ENCODE measurements at places on chromosomes 4 and X.

- DNase-seq = no peak
Measured at GRCh38 chr4:182242787-182243186, 415 bp upstream of the TENM3 start.

- DNase-seq = peak; percentile 36
Measured at GRCh38 chrX:49172280-49172780, 632 bp downstream of the PLP2 start.

DNA sequence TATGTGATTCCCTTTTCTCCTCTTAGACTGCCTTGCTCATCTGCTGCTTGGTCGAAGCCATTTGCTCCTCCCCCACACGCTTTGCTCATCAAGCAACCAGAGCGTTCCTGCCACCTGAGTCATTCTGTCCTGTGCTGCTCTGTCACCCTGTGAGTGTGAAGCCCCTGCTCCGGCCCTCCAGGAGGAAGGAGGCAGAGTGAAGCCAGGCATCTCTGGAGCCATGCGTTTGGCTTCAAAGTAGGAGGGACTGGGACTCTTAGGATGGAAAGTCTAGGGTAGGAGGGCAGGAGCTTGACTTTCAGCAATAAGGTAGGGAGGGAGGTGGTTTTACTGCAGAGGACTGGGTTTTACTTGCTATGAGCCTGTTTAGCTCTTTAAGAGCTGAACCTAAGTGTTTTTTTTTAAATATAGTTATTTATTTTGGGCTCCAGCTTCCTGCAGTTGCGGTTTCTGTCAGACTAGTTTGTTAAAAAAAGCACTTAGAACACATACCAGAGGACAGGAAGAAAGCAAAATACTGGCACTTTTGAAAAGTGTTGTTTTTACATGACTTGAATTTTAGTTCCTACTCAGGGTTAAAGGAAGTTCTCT is 63.6 kb downstream of the SPINK2 start:
- peak; percentile 73 for DNase-seq

DNA sequence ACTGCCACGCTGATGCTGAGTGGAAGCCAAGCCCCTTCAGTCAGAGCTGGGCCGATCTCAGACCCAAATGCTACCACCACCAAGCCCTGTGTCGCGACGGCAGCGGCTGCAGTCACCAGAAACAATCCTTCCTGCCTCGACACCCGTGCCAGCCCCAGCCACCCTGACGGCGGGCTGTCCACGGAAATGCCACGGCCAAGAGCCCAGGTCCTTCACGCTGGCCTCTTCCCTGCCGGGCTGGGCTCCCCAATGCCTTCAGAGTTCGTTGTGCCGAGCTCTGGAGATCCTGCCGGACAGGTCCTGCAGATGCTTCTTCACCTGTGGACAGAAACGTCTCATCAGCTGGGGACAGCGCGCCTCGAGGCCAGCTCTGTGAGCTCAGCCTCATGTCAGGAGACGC is 19.5 kb downstream of the LRPAP1 start:
- no peak for DNase-seq

DNA sequence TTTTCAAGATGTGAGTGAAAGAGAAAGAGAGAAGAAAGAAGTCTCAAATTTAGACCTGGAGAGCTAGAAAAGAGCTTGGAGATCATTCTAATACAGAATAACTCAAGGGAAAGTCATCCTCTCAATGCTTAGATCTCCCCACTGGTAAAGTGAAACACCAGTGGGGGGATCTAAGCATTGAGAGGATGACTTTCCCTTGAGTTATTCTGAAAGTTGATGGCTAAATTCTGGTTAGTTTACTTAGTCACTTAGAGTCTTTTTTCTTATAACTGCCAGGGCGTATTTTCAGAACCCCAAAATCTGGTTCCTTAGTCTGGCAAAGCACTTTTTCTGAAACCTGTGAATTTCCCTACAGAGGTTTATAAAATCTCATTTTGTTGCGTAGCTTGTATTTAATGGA is 198.6 kb downstream of the ARHGAP24 start:
- no peak for DNase-seq

DNA sequence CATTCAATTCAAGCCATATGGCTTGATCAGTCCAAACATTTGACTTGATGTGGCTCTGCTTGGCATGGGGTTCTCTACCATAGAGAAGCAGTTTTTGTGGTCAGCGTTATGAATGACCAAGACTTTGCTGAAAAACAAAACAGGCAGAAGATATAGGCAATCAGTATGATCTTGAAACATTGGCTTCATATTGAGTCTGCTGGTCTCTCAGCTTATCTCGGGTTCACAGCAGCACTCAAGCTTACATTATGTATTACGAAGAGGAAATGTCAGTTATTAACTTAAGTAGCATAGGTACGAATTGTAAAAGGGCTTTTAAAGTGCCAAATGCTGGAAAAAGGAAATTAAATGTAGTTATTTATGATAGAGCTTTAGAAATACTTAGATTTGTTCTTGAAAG is 99.0 kb downstream of the AFF2 start:
- DNase-seq = no peak

- no peak for DNase-seq
Measured at GRCh38 chr4:112677519-112678091, 40.7 kb downstream of the LARP7 start.

- DNase-seq = no peak
Measured at GRCh38 chr4:53620956-53621355, 29.7 kb upstream of the LNX1 start.

GRCh38 chr4:113781439-113782040 is 20.0 kb upstream of the CAMK2D start:
- DNase-seq = peak; percentile 19

GRCh38 chr4:47721892-47722575 is 115.8 kb downstream of the CORIN start:
- no peak for DNase-seq

DNA sequence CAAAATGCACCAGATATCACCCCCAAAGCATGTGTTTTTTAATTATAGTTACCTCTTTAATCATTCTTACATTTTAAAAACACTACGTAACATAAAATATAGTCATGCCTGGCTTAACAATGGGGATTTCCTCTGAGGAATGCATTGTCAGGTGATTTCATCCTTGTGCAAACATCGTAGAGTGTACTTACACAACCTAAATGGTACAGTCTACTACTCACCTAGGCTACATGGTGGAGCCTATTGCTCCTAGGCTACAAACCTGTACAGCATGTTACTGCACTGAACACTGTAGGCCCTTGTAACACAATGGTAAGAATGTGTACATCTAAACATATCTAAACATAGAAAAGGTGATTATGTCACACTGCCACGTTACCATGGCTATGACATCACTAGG is 208.6 kb downstream of the SPOCK3 start:
- no peak for DNase-seq

GRCh38 chr4:22246847-22247246 is 269.0 kb downstream of the ADGRA3 start:
- no peak for DNase-seq

DNA sequence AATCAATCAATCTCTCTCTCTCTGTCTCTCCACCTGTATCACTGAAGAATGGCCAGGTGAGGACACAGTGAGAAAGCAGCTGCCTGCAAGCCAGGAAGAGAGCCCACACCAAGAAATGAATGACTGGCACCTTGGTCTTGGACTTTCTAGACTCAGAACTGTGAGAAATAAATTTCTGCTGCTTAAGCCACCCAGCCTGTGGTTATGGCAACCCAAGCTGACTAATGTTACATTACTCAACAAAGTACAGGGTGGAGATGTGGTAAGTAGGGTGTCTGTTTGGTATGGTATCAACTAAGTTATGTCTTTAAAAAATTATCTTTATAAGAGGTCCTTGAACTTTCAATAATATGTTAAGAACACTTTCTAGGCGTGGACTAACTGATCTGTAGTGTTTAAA is 159.3 kb downstream of the EPHA5 start:
- DNase-seq = no peak

DNA sequence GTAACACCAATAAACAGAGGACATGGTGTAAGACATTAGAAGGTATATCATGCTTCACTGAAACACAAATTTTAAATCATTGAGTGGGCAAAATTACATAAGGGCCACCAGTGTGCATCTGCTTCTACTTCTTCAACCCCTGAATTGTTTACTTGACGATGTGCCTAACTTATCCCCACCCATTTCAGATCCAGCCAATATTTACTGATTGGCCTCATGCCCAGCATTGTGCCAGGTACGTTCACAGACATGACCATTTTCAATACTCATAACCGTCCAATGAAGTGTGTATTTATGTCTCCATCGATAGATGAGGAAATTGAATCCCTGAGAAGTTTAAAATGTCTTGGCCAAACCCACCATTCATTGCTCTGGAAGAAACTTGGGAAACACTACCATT is 208.3 kb upstream of the MID1 start:
- DNase-seq = no peak

- no peak for DNase-seq
Measured at GRCh38 chrX:111353793-111354192, 58.2 kb downstream of the DCX start.

DNA sequence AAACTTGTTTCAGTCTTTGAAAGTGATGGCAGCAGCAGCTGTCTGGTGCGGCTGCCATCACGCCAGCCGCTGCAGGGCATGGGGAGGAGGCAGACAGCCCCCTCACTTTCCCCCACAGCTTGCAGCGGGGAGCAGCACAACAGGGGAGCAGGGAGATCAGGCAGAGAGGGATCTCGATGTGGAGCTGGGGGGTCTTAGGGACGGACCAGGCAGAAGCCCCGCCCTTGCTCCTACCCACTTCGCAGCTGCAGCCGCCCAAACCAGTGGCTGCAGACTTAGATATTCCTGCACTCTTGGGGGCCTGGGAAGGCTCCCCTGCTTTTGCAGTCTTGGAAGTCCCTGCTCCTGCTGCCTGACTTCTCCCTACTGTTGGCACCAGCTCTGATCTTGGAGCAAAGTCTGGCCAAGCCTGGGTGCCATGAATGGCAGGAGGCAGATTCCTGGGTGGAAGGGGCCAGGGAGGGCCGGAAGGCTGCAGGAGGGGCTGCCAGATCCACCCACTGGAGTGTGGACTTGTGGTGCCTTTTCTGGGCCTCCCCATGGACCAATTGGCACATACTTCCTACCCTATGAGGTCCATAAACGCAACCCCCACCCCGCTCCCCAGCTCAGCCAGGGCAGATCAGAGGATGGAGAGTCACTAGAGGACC is 14.0 kb upstream of the MFAP3L start:
- DNase-seq = no peak

GRCh38 chrX:154074199-154074598 is 23.3 kb downstream of the MECP2 start:
- no peak for DNase-seq

DNA sequence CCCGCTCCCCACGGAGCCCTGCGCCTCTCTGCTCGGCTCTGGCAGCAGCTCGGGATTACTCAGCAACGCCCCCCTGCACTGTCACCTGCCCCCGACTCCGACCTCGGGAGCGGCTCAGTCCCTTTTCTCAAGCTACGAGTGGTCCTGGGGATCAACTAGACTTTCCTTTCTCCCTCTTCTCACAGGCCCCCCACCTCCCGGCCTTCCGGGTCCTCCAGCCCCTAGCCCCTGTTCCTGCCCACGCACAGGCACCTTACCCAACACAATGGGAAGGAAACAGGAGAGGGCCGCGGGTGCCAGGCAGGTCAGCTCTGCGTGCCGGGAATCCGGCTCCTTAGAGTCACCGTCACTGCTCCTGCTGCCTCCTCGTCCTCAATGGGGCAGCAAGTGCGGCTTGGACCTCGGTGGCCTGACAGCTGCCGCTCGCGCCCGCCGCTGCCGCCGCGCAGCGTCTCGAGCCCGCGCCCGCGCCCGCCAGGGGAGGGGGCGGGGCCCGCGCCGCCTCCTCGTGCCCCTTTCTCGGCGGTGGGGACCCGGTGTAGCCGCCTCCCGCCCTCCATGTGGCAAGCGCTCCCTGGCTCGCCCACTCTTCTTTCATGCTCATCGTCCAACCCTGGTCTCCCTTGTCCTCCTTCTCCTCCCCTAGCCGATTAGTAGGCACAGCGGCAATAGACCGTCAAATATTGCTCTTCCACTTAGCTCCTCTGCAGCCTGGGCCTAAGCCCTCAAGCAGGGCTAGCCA is at the start of gene RAB9B:
Gene RAB9B, minus strand, starts transcription at position 455 of the 742 bp plus-strand sequence. CDS start 6,473 bp downstream, outside the sequence.
- DNase-seq = peak; percentile 28

- DNase-seq = no peak
Measured at GRCh38 chr4:151786158-151786495, 25.3 kb upstream of the GATB start.

GRCh38 chr4:6967846-6968340 is 58.3 kb downstream of the TBC1D14 start:
- no peak for DNase-seq

DNA sequence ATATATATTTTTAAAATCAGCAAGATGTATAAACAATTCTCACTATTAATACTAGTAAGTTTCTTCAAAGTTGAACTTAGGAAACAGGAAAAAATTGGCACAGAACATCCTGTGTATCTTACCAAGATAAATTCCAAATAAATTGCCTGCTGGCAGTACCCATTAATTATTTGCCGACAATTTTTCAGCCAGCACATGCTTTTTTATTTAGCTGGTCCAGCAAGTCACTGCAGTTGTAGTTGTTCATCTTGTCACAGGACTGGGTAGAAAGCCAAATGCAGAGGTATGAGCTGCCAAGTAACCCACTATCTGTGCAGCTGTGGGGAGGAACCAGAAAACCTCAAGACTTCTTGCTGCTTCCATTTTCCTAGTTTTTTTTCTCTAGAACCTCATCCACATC is 113.4 kb downstream of the PACRGL start:
- no peak for DNase-seq

DNA sequence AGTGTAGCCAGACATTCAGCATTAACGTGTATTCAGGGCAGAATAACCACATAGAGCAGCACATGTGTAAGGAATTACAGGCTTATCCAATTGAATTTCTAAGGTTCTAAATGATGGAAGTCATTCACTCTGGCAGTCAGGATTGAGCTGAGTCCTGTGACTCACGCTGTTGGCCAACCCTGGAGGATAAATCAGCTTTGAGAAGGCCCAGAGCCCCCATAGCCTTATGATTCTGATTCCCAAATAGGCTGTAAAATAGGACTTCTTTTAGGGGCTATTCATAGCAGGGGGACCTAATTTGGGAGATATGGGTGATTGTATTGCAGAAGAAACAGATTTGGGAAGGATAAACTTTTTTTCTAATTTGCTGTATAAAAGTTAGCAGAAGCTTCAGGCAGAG is 8.1 kb upstream of the HPF1 start:
- no peak for DNase-seq

DNA sequence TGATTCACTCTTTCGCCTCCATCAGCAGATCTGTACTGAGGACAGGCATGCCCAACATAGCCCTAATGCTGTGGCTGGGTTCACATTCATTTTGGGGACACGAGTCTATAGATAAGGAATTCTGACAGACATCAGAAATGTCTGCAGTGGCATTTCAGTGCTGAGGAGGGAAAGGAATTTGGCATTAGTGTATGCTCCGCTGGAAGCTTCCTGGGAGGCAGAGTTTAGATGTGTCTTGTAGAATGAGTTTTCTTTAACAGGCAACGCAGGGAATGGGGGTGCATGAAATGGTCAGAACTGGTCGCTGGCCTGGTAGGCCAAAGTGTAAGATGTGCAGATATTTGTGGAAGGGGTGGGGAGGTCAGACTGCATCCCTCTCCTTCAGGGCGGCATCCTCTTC is 43.5 kb upstream of the ZNF518B start:
- no peak for DNase-seq

GRCh38 chr4:128917781-128918180 is 108.3 kb downstream of the JADE1 start:
- no peak for DNase-seq
